ENCODE measurements at places on chromosomes 11 and 22.

GRCh38 chr11:26607725-26608506 lies 35.9 kb upstream of the MUC15 start:
- no peak for DNase-seq

GRCh38 chr11:106309070-106309684 lies 231.7 kb downstream of the AASDHPPT start:
- DNase-seq, result no peak

DNA sequence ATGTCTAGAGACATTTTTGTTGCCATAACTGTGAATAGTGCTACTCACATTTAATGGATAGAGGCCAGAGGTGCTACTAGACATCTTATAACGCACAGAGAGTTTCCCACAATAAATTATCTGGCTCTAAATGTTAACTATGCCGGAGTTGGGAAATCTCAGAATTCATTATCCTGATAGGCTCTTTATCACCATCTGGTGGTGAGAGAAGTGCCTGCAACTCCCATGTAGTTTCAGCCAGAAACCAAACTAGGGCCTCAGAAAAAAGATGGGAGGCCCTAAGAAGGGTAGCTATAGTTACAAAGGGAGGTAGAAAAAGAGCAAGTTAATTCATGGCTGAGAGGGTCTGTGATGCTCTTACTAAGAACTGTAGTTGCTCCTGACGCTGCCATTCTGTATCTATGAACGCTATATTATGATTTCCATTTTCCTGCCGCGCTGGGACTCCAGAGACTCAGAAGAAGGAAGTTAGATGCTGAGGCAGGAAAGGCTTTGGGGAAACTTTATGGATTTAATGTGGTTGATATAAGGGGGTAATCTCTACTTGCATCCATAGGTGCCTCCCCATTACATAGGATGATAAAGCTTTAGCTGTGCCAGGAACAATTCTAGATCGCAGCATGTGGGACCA lies 22.9 kb upstream of the MRPL17 start:
- DNase-seq, result peak; percentile 50

DNA sequence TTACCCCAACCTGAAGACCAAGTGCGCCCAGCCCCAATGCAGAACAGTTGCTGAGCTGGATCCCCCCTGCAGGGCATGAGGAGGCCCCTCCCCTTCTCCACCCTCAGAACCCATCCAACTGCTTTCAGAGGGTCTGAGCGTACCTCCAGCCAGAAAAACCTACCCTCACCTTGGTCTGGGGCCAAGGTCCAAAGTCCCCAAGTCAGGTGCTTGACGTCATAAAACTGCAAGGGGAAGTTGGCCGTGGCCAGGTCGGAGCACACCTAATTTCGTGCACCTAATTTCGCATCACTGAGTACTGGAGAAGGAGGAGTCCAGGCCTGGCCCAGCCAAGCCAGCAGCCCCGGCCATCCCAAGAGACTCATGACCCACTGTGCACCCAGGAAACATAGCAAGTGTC lies 289.8 kb downstream of the CTTN start:
- DNase-seq, result no peak

DNA sequence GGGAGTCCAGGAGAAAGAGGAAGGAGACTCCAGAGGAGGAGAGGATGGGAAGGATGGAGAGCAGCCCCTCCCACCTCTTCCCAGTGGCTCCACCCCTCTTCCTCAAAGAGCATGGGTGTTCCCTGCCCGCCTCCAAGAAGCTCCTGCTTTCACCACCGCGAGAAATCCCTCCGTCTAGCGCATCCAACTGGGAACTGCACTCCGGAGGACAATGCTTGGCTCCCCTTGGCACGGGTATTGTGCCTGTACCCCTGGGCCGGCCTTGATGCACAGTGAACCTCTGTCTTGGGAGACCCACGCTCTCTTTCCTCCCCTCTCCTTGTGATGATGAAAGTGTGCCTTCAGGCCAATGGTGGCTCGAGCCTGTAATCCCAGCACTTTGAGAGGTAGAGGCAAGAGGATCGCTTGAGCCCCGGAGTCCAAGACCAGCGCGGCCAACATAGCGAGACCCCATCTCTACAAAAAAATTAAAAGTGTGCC lies 14.9 kb upstream of the ADA2 start:
- DNase-seq, result no peak

Data from AG08396 (cell line).